ENCODE measurements at places on chromosomes 3 and 15.

DNA sequence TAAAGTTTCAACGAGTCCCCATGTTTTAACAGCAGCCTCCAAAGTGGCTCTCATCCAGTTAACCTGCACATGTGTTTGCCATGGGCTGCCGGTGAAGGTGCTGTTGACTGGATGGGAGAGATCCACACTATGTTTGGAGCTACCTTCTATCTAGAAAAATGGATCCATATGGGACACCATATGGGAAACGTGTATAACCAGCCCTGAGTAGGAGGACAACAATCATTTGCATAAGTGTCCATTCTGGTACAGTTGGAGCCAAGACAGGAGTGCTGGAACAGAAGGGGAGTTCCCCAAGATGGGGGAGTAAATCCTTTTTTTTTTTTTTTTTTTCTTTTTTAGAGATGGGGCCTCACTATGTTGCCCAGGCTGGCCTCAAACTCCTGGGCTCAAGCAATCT, 36.6 kb downstream of the MKRN2 start:
- no peak for DNase-seq

- DNase-seq: no peak
Observed at GRCh38 chr3:162938083-162938482, 1441.5 kb downstream of the OTOL1 start.

DNA sequence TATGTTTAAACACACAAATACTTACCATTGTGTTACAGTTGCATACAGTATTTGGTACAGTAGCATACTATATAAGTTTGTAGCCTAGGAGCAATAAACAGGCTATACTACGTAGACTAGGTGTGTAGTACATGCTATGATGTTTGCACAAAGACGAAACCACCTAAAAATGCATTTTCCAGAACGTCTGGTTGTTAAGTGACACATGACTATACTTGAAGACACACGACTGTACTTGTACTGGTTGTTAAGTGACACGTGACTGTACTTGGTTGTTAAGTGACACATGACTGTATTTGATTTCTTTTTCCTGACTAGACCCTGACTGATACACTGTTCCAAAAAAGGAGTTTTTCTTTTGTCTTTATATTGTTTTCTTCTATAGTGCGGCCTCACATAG, 34.1 kb downstream of the RAB8B start:
- no peak for DNase-seq

GRCh38 chr3:117553461-117553860, 843.9 kb downstream of the TUSC7 start:
- peak; percentile 59 for DNase-seq

DNA sequence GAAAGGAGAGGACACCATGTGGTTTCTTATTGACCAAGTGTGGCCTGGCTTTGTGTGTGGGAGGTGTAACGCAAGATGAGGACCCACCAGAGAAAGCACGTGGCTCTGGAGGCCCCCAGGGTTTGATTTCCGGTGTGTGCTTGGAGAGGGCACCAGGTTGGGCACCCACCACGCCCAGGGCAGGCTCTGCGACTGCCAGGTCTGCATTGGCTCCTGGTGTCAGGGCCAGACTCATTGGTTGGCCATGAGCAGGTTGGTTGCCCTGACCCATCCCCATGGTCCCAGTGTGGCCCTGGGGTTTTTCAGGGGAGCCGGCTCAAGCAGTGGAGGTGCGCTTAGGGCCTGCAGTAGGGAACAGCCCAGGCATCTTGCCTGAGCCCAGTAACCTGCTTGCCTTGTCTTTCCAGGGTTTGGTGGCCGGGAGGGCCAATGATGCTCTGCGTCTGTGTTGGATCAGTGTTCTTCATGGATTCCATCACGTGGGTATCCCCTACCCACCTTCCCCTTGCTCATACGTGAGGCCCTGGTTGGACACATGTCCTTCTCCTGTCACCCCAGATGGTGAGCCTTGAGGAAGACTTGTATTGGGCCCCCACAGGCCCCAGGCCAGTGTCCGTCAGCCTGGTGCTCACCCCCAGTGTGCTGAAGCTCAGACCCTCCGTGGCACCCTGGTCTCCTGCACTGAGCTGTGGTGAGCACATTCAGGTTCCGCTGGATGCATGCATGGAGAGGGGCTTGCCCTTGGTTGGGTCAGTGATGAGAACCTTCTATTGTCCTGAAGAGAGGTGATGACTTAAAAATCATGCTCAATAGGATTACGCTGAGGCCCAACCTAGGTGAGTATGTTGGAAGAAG, 193.9 kb downstream of the UBE3A start:
- no peak for DNase-seq

DNA sequence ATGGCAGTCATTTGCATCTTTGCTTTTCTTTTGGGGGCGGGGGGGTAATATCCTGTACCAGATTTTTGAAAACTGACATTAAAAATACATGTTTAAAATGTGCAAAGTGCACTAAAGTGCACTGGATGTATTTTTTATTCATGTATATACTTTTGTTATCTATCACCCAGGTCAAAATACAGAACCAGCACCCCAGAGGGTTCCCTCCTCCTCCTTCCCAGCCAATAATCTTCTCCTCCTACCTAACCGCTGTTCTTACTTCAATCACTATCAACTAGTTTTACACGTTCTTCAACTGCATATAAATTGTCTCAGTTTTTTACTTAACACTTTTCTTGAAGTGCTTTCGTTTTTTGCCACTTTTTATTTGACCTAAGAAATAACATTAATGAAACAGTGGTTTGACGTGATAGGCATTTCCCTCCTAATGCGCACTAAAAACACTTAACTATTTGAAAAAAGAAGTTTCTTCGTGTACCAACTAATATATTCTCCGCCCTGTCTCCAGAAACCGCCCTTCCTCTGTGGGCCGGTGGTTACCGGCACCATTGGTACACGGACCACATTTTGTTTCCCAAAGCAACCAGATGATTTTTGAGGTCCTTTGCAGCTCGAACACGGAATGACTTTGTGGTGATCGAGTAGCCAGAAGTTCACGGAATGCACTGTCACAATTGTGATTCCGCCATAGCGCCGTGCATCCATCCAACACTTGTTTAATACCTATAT, 836 bp upstream of the AKAP13 start:
- peak; percentile 14 for DNase-seq

DNA sequence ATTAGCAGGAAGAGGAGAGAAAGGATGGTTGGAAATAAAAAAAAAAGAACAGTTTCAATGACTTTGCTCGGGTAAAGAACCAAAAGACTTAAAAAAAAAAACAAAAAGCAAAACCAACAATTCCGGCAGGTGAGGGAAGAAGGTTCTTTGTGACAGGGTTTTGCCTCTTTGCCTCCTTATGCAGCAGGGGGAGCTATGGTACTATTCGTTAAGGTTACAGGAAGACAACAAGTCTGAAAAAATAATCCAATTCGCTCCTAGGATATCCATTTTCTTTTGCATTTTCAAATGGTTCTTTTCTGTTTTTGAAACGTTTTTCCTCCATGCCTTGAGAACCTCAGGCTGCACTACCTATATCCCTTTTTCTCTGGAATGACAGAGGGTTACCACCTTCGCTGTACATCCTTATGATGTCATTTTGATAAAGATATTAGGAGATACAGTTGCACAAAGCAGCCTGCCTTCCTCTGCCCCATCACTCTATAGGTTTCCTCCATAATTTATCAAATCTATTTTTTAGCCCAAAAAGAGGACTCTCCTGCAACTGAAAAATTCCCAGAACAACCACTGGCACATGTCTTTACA, 55.0 kb downstream of the CFAP20DC start:
- DNase-seq: peak; percentile 52

DNA sequence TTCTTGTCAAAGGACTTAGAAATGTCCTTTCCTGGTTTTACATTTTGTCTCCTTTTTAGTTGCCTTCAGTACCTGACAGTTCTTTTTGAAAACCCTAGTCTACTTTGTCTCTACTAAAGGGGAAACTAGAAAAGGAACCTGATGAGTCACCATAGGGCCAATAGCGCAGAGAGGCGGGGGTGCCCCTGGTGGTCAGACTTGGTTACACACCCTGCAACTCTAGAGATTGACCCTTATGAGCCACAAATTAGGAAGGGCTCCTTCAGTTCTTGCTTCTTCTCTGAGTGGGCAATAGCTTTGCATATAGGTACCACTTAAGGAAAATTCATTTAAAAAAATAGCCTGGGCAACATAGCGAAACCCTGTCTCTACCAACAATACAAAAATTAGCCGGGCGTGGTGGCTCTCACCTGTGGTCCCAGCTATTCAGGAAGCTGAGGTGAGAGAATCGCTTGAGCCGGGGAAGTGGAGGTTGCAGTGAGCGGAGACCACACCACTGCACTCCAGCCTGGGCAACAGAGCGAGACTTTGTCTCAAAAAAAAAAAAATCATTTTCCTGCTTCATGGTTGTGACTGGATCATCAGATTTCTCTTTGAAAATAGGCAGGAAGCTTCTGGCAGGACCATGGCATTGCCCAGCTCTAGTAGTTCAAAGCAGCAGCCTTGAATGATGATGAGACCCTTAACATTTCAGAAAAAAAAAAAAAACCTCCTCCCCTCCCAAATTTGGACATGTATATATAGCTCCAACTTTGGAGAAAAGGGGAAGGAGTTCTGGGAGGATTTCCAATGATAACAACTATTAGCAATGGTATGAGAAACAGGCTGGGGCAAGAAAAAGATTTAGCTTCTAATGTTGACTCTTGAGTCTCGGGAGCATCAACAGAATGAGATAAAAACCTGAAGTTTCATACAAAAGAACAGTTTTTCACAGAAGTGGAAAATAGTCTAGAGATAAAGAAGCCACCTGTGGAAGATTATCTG, 45.2 kb upstream of the RASA2 start:
- DNase-seq: peak; percentile 82

DNA sequence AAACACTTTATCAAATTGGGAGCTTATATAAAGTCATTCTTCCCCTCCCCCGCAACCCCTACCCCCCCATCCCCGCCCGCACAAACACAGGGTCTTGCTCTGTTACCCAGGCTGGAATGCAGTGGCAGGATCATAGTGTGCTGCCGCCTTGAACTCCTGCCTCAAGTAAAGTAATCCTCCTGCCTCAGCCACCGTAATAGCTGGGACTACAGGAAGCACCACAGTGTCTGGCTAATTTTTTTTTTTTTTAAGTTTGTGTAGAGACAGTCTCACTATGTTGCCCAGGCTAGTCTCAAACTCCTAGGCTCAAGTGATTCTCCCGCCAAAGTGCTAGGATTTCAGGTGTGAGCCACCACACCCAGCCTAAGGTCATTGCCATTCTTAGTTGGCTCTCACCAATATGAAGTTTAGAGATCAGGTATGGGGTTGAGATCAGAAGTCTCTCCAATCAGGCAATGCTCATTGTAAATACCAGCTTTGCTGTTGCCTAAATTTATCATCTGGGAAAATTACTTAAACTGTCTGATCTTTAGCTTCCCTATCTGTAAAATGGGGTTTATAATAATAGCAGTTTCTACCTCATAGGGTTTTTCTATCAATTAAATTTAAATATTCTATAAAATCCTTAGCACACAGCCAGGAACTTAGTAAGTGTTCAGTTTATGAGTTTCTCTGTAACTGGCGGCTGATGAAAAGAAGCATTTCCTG, 60.3 kb downstream of the TGFBR2 start:
- no peak for DNase-seq

- DNase-seq: peak; percentile 45
Observed at GRCh38 chr15:71806452-71806931, 3.9 kb upstream of the NR2E3 start.

DNA sequence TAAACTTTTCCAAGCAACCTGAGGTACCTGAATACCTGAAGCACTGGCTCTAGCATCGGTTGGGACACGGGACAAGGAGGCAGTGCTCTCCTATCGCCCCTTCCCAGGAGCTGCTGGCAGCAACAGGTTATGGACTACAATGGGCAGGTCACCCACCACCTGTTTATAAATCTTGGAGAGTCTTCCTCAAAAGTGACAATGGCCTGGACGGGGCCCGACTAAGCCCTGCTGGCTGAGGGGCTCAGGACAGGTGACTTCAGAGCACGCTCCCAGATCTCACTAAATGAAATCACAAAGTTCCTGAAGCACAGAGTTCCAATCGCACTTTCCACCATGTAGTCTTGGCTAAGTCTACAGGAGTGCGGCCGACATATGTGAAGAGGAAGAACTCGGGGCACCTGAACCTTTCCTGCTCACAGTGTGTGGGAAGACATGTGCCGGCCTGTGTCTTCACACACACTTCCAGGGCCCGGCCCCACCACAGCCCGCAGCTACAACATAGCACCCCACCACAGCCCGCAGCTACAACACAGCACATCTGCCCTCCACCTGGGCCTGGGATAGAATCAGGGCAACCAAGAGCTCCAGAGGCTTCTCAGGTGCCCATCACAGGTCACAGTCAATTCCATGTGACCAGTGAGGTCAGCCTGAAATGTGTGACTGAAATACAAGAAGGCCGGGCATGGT, 12.9 kb downstream of the CYFIP1 start:
- DNase-seq: no peak

- DNase-seq: peak; percentile 47
Observed at GRCh38 chr15:59662260-59662659, 4.9 kb upstream of the GTF2A2 start.

DNA sequence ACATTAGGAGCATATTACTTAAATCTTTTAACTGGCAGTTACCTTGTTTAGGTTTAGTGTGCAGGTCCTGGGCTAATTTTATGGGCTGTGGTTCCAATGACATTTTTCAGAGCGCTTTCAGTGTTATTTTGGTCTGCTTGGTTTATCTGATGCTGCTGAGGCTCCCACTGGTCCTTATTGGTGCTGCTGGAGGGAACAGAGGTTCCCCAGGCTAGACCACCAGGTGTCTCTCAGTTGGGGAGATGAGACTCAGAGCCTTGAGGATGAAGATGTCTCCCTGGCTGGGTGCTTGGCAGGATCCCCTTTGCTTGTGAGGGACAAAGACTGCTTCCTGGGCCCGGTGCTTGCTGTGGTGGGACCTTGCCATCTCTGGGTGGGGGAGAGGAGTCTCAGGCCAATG, 28.3 kb upstream of the TASOR start:
- no peak for DNase-seq

- DNase-seq: no peak
Observed at GRCh38 chr15:85545185-85545584, 164.8 kb downstream of the AKAP13 start.

DNA sequence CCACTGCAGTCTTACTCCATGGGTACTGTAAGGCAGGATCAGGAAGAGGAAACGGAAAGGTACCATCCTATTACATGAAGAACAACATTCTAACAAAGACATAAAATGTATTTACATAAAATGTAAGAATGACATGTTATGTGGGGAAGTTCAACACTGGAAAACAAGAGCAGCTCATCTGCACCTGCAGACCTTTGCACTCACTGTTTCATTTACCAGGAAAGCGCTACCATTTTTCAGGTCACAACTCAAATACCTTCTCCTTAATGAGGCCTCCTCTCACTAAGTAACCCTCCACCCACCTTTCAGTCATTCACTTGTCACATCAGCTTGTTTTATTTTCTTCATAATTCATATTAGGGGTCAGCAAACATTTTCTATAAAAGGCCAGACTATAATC, 2.6 kb downstream of the TMCC1 start:
- DNase-seq: no peak

GRCh38 chr3:119627461-119627860, 29.8 kb downstream of the PLA1A start:
- no peak for DNase-seq

DNA sequence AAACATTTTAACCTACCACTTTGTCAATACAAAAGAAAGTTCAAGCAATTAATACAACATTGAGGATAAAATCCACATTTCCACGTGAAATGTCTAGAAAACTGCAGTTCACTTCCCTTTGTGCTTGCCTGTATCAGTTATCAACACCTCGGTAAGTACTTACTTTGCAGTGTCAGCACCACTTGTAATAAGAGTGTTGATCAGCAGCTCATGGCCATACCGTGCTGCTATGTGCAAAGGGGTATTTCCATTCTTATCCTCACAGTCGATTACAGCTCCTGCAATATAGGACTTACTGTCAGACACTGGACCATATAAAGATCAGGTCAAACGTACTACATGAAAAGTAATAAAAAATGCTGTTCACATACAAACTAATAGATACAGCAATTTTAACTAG, 84.4 kb downstream of the ANKRD28 start:
- no peak for DNase-seq

- no peak for DNase-seq
Observed at GRCh38 chr3:184907681-184908649, 96.0 kb downstream of the VPS8 start.

Data from astrocyte (in vitro differentiated cells and primary cell).